ENCODE measurements at places on chromosomes 12 and 14.

- DNase-seq = no peak
Measured at GRCh38 chr12:53476769-53477209, 22.5 kb downstream of the MAP3K12 start.

GRCh38 chr12:31362759-31363415 is 36.9 kb upstream of the SINHCAF start:
- peak; percentile 63 for DNase-seq

GRCh38 chr14:64577211-64577610 is 27.4 kb downstream of the PPP1R36 start:
- DNase-seq = no peak

DNA sequence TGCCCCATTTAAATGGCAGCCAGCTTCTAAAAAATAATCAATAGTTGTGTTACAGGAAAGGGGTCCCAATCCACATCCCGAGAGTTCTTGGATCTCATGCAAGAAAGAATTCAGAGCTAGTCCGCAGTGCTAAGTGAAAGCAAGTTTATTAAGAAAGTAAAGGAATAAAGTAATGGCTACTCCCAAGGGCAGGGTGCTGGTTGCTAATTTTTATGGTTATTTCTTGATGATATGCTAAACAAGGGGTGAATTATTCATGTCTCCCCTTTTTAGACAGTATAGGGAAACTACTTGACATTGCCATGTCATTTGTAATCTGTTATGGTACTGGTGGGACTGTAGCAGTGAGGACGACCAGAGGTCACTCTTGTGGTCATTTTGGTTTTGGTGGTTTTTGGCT is 591.3 kb downstream of the LRFN5 start:
- no peak for DNase-seq

GRCh38 chr14:33420051-33420627 is 481.5 kb downstream of the NPAS3 start:
- no peak for DNase-seq

DNA sequence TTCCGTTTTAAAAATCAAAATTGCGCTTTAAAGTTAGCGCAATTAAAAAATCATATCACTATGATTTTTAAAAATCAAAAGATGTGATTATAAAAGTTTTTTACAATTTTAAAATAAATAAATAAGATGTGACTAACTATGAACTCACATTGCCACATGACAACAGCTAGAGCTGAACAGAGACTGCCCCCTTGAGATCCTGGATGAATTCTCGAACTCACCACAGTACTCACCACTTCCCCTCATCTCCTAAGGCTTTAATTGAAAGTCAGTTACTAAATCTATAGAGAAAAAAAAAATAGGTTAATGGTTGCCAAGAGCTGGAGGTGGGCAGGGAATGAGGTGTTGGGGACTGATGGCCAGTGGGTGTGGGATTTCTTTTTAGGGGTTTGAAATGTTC is 384.2 kb downstream of the ZFP36L1 start:
- peak; percentile 21 for DNase-seq

- DNase-seq = no peak
Measured at GRCh38 chr14:92315050-92315805, 7.7 kb upstream of the SLC24A4 start.

- no peak for DNase-seq
Measured at GRCh38 chr12:96241431-96241830, 47.3 kb downstream of the ELK3 start.
